ENCODE measurements at places on chromosomes 6 and 20. TPM values are rescaled to one million over a fixed set of nuclear protein-coding genes. Genes with fewer than 3 reads are reported as not detected.

The HLA-E gene
- 28.5 TPM for total RNA-seq

The SEL1L2 gene
- total RNA-seq, result under 0.01 TPM

The MTRF1L gene
- total RNA-seq, result 13.5 TPM

The GPR6 gene
- total RNA-seq, result 0.74 TPM

The HLA-DQA1 gene
- total RNA-seq, result under 0.01 TPM

The MYBL2 gene
- 0.98 TPM for total RNA-seq

The NFATC2 gene
- total RNA-seq, result 0.49 TPM

The EEF1A2 gene
- 209 TPM for total RNA-seq

The STX11 gene
- total RNA-seq, result 0.49 TPM

The SMIM28 gene
- total RNA-seq, result not detected

The ARMH2 gene
- not detected for total RNA-seq

The BANF2 gene
- not detected for total RNA-seq

Data from temporal lobe (tissue), 4 donors.